HEK293T (cell line): ENCODE measurements at places on chromosomes 16 and 17.

DNA sequence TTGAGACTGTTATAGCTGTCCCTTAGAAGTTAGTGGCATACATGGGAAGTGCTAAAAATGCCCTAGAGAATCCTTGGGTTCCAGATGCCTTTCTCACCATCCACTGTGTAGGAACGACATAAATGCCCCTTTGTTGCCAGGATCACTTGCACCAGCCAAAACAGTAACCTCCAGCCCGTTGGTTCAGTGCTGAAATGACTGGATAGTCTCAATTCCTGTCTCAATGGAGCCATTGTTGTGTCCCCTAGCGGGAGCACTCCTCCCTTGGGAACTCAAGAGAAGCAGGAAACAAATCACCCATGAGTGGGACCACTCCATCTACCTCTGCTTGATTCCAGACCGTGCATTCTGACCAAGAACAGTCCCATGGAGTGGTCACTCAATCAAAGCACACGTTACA lies 23.1 kb downstream of the MPHOSPH6 start:
- no peak for DNase-seq

DNA sequence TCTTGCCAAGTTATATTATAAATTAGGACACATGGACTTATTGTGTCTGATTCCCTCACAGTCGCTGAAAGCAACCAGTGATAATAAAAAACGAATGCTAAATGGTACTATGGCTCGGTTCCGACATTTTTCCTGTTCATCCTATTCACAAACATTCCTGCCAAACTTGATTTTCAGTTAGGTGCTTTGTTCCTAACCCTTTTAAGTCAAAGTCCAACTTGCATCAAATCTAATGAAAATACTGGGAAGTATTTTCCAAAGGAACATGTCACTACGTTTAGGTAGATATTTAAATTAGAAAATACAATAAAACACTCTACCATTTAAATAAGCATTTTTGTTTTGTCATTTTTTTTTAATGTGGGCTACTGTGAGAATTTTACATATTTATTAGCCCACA lies 21.0 kb downstream of the SETD6 start:
- no peak for DNase-seq

DNA sequence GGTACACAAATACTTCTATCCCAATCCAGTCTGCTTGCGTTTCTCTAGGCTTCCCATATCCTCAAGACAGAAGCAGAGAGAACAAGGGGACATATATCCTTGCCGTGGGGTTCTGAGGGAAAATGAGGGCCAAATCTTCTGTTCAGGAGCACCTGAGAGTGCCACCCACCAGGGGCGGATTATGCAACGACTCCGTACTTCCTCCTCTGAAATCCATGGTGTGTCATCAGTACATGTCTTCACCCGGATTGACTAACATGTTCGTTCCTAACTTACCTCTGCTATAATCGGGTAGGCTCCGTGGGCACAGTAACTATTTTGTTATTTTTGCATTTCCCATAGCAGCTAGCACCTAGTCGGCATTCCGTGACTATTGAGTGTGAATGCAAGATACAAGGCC lies 7.8 kb upstream of the ZNF200 start:
- no peak for DNase-seq

DNA sequence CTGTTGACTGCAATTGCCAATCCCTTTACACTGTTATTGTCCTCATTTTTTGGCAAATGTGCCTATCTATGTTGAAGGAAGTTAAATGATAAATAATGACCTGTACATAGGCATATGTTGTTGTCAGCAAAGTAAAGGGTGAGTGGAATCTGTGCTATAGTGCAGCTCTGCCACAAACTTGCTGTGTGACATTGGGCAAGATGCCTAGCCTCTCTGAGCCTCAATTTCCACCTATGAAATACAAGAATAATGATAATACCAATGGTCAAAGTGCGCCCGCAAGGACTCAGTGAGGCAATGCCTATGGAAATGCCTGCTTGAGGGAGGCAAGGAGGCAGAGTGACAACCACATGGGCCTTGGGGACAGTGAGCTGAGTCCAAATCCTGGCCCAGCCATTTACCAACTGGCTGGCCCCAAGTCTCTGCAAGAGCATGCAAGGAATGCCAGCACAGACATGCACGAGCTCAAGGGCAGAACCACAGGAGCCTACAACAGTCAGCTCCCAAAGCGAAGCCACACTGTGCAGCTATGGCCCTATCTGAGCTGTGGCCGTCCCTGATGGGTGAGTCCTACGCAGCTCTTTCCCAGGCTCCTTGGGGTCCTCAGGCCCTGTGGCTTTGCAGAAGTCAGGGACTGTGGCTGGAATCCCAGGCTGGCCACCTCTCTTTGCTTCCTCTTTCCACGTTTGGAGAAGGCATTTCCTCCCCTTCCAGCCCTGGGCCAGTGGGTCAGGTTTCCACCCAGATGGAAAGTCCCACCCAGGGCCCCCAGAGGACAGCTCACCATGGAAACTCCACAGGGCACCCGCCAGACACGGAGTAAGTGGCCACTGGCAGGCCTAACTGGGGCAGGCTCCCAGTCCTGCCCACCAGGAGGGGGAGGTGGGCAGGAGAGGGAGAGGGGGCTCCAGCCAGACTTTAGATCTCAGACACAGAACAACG lies 82.1 kb downstream of the ZNF423 start:
- DNase-seq: no peak

- DNase-seq: no peak
Measured at GRCh38 chr16:58855291-58855863, 121.3 kb upstream of the GOT2 start.

DNA sequence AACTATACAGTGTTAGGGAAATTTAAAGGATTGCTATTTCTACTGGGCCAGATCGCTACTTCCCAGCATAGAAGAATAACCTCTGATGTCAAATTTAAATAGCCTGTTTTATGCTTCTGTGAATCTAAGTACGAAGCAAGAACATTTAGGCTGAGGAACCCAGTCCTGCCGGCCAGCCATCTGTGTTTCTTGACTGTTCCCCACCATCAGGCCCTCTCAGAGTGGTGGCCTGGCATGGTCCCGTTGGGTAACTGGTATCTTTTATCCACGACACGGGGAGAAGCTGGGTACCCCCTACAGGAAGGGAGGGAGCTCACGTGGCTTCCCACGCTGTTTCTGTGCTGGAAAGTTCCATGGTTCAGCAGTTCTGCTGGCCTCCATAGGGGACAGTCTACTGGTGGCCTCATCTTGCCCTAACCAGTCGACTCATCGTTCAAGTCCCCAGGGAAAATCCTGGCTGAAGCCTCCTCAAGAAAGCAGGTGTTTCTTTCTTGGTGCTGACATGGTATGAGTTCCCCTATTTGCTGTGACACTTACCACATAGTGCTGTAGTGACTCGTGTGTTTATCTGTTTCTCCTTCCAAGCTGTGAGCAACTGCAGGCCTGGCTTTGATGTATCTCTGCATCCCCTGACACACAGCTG lies 201.7 kb upstream of the NLRP1 start:
- no peak for DNase-seq

DNA sequence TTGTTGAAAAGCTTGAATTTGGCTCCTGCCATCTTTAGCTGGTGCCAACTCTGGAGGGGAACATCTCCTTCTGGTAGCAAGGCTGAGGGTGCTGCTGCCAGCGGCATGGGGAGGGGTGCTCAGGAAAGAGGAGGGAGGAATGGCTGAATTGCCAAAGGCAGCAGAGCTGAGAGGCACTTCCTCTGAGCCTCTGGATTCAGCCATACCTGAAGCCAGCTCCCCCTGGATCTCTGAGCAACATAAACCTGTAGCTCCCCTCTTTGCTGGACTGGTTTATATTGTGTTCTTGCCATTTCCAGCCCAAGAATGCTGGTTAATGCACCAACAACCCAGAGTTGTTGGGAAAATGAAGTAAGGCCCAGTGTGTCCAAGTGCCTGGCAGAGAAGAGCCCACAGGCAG lies 7.4 kb downstream of the MEFV start:
- DNase-seq: no peak

DNA sequence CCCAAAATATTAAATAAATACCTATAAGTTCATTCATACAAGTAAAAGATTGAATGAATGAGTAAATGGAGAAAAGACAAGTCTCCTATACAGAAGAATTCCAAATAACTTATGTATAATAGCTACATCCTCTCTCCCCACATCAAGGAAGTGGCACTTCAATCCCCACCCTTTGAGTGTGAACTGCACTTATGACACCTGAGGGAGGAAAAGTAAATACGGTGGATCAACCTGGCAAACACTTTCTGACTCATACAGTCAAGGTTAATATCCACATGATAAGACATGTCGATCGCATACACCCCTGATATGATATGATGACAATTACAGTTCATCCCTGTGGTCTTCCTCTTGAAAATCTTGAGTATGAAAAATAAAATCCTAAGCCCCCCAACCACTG lies 18.0 kb downstream of the SLFN12L start:
- no peak for DNase-seq

GRCh38 chr16:23378256-23378655 lies 74.7 kb downstream of the COG7 start:
- no peak for DNase-seq

DNA sequence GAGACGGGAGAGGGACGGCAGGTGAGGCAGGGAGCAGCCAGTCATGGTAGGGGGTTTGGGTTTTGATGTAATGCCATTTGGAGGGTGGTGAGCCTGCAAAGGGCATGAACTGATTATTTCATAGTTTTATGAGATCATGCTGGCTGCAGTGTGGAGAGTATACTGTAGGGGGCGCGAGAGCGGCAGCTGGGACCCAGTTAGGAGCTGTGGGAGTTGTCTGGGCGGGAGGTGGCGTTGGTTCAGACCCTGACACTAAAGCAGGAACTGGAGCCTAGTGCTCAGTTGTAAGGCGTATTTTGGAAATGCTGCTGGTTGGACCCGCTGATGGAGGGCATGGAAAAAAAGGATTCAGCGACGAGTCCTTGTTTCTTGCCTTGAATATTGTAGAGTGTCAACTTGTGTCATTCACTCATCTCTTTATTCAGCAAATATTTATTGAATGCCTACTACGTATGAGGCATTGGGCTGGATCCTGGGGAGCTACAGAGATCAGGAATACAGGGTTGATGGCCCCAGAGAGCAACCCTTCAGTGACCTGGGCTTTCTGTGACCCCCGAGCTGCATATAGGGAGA lies 23.7 kb upstream of the KDM8 start:
- peak; percentile 84 for DNase-seq

- no peak for DNase-seq
Measured at GRCh38 chr17:3025421-3026124, 37.8 kb downstream of the OR1D5 start.

GRCh38 chr16:59341368-59341767 lies 607.3 kb upstream of the GOT2 start:
- no peak for DNase-seq

- DNase-seq: no peak
Measured at GRCh38 chr17:3904501-3904900, 11.6 kb upstream of the CAMKK1 start.

DNA sequence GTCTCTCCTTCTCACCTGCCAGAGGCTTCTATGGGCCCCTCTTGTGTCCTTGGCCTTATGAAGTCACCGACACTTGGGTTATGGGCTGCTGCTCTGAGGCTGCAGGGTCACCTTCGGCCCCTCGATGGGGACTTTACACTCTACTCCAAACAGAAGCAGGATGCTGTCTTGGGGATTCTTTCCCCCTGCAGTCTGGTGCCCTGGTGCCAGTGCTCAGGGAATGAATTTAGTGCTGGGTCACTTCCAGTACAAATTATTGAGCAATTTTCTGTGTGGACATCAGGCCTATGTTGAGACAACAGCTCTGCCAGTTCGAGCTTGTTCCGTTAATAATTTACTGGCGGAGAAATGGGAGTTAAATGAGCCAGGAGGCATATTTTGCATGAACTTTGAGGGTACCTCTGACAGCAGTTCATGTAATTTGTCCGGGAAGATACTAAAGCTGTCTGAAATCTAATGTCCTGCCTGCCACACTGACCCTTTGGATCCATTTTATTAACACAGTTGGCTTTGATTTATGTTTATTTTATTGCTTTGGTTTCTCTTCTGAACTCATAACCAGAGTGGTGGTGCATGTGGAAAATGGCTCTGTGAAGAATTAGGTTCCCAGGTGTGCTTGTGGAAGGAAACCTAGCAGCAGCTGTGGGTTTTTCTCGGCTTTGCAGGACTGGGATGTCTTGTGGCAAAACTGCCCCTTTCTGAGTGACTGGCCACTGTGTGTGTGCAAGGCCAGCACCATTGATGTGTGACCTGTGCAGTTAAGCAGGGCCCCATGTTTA lies 34.1 kb upstream of the DHX8 start:
- no peak for DNase-seq

GRCh38 chr16:27879601-27880247 lies 183.8 kb downstream of the GSG1L start:
- DNase-seq: no peak

GRCh38 chr17:17084317-17084835 lies 42.1 kb downstream of the MPRIP start:
- no peak for DNase-seq

DNA sequence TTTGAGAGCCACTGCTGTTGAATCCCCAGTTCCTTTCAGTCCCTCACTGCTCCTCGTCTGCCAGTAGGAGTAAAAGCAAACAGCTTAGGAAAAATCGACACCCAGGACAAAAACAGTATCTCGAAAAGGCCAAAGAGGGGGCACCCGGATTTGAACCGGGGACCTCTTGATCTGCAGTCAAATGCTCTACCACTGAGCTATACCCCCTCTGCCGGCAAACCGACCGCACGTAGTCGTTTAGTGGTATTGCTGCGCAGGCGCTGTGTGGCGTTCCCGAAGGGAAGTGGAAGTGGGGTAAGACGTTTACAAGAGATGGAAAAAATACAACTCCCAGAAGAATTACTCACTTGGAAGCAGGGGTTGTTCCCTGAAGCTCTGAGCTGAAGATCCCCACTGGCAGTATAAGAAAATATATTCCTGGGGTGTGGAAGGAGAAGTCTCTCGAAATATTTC lies 2.2 kb upstream of the PLXDC1 start:
- DNase-seq: peak; percentile 65

GRCh38 chr17:30234964-30235363 lies 533 bp downstream of the SLC6A4 start:
- no peak for DNase-seq

DNA sequence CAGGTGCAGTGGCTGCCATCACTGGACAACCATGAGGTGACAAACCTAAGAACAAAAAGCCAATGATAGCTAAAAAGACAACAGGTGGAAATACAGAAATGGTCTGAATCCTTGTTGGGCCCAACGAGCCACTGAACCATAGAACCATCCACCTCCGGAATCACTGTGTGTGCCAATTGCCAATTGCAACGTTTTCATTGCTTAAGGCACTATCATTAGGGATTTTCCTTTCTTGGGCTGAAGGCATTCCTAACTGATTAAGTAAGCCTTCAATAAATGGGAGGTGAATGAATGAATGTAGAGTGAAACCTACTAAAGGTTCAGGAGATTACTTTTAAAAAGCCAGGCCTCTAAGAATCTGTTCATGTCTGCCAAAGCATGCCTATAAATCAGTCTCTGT lies 3.6 kb downstream of the USP31 start:
- no peak for DNase-seq
